ENCODE measurements at places on chromosomes 7 and 10. TPM values are rescaled to one million over a fixed set of nuclear protein-coding genes. Genes with fewer than 3 reads are reported as not detected.

- no peak for DNase-seq
Observed at GRCh38 chr7:77454802-77455201, 38.7 kb upstream of the GSAP start.

The TSPAN33 gene
- total RNA-seq: 35.6 TPM

The STX1A gene
- total RNA-seq: 30.7 TPM

DNA sequence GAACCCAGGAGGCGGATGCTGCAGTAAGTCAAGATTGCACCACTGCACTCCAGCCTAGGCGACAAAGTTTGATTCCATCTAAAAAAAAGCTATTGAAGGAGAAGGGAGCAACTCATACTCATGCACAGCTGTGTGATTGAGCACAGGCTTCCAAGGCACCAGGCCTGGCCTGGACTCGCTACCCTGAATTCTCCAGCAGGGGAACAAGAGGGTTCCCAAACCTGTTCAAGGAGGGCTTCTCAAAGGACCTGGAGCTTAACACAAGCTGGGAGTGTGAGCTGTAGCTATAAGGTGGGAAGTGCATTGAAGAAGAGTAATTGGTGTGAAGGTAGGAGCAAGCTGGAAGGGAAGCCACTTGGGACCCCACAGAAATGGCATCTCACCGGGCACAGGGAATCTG lies 15.1 kb upstream of the DDIT4 start:
- DNase-seq: peak; percentile 72

GRCh38 chr7:130387628-130388403 lies 7.5 kb downstream of the CPA1 start:
- no peak for DNase-seq

GRCh38 chr7:91263384-91264045 lies 718 bp upstream of the FZD1 start:
- peak; percentile 71 for DNase-seq

DNA sequence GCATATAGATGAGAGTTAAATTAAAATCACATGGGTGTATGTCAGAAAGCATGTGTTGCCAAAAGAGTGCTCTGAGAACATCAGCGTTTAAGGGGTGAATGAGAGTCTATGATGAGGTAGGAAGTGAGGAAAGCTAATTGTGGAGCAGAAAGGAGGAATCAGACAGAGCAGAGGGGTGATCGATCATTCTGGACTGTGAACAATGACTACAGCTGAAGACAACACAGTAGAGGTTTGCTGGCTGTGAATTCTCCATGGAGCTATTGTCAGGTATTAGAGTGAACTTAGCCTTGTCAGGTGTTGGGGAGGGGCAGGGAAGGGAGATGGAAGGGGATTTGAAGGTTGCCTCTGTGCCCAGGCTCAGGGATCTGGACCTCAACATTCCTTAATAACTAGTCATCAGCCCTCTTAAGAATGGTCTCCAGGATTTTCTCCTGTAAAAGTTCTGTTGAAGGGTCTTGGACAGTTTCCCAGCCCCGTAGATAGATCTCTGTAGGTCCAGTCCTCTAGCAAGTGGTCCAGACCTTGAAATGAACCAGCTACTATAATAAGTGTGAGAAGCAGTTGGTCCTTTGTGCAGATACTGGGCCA lies 57.1 kb downstream of the KIF5B start:
- DNase-seq: no peak

GRCh38 chr7:31858055-31858454 lies 171.0 kb downstream of the PPP1R17 start:
- no peak for DNase-seq

- no peak for DNase-seq
Observed at GRCh38 chr7:91537260-91538152, 273.3 kb downstream of the FZD1 start.

DNA sequence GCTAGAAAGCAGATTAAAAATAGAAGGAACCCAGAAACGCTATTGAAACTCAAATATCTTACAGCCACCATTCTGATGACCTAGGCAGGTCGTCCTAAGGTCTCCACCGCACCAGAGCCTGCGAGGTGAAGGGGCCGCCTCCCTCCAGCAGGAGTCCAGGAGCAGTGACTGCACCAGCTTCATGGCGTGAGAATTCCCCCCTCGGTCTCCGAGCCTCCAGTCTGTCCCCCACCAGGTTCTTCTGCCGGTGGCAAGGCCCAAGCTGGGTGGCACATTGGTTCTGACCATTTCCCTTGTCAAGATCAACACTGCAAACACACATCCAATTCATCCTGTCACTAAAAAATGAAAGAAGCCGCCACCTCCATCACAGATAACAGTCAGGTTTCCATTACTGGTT lies 98.7 kb downstream of the DIP2C start:
- no peak for DNase-seq

The UCN3 gene
- total RNA-seq: not detected

- no peak for DNase-seq
Observed at GRCh38 chr10:1665681-1666080, 71.6 kb downstream of the ADARB2 start.

- no peak for DNase-seq
Observed at GRCh38 chr7:1307828-1308227, 75.2 kb downstream of the UNCX start.

- peak; percentile 77 for DNase-seq
Observed at GRCh38 chr10:61897671-61898434, 3.6 kb upstream of the ARID5B start.

The CDK6 gene
- 45.1 TPM for total RNA-seq

- peak; percentile 67 for DNase-seq
Observed at GRCh38 chr7:6346581-6346980, 74.2 kb upstream of the CYTH3 start.

DNA sequence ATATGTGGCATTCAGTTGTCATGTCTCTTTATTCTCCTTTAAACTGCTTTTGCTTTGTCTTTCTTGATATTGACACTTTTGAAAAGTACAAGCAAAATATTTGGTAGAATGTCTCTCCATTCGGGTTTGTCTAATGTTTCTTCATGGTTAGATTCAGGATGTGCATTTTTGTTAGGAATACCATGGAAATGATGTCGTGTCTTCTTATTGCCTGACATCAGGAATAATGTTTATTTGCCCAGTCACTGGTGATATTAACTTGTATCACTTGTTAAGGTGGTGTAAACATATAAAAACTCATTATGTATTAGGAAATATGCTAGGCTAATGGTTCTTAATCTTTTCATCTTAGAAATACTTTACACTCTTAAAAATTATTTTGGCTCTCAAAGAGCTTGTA lies 43.4 kb downstream of the CDK1 start:
- DNase-seq: no peak

- DNase-seq: no peak
Observed at GRCh38 chr7:45625067-45625466, 50.9 kb downstream of the ADCY1 start.

The SEC61G gene
- total RNA-seq: 313 TPM

DNA sequence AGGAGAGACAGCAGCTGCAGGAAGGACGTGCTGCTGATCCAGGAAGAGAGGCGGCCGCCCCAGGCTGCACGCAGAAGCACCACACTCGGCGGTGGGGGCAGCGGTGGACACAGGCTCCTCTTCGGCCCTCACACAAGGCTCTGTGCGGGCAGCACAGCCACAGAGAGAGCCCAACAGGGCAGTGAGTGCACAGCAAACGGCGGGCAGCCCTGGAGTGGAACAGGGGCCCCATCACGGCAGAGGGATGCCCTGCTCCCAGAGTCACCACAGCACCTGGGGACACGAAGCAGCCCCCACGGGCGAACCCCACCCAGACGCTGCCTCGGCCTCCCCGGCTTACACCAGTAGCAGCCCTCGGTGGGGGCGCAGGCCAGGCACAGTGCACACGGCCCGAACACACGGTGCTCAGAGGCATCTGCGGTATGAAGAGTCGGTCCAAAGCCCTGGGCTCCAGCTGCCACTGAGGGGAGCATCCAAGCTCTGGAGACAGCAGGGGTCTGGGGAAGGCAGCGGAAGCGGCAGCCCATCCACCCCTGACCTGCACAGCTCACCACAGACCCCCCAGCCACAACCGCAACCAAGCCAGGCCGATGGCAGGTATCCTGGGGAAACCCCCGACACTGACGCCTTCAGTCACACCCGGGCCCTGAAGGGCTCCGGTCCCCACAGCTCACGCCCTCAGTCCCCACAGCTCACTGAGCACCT lies 16.8 kb downstream of the NUDT1 start:
- no peak for DNase-seq

- no peak for DNase-seq
Observed at GRCh38 chr7:27249724-27250556, 7.3 kb downstream of the EVX1 start.

- no peak for DNase-seq
Observed at GRCh38 chr10:72259491-72260238, 14.1 kb upstream of the DDIT4 start.

The AASS gene
- total RNA-seq: 36.7 TPM

The PIK3CG gene
- 0.11 TPM for total RNA-seq

GRCh38 chr7:64509583-64509982 lies 53.3 kb downstream of the ZNF680 start:
- no peak for DNase-seq

DNA sequence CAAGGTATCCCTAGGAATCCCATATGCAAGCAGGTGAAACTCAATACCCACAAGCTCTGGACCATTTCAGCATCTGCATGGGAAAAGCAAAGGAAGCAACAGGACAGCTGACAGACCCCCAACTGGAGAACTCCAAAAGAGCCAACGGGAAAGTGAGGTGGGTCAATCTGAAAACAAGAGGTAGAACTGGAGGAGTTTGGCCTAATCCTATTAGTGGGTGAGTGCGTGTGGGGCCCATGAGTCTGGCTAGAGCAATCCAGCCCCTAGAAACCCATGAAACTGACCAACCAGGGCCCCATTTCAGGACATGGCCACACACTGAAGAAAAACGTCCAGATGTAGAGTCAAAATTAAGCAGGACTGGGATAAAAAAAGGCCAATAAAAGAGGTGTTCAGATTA lies 26.6 kb upstream of the WNT8B start:
- peak; percentile 43 for DNase-seq

DNA sequence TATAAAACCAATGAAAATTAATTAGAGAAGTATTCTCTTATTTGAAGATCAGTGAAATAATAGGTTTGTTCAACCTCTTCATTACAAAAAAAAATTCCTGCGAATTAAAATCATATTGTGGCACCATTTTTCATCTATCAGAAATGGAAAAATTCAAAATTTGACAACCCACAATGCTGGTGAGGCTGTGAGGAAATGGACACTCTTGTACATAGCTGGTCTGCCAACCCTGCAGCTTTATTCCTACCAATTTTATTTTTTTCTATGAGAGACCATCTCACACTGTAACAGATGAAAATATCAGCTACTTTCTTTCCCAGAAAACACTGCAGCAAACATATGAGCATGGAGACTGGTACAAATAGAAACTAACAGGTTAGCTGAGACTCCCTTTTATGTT lies 208.8 kb upstream of the SEMA3E start:
- no peak for DNase-seq

DNA sequence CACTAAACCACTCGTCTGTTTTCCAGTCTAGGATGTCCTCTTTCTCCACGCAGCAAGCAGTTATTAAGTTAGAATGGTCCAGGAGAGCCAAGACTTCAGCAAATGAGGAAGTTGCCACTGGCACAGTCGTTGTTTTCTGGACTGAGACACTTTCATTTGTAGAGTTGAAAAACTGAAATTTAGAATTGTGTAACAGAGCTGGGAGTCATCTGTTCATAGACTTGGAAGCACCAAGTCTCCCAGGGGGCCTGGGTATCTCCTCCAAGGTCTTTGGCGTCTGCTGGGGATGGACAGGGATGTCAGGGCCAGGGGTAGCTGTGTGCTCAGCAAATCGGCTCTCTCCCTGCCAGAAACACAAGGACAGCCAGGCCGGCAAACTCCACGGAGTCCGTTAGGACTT lies 208.4 kb downstream of the FANK1 start:
- DNase-seq: peak; percentile 4

DNA sequence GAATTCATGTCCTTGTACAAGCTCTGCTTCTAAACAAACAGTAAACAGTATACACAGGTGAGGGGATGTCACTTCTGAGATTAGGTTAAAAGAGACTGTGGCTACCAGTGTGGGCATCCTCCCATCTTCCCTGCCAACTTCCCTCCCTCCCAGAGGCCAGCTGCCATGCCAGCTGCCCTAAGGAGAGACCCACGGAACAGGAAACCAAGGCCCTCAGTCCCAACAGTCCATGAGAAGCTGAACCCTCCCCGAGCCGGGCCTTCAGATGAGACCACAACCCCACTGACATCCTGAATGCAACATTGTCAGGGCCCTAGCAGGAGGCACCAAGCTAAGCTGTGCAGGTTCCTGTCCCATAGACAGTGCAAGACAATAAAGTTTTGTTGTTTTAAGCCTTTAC lies 106.1 kb downstream of the CTBP2 start:
- DNase-seq: no peak

GRCh38 chr7:4017081-4017480 lies 665.0 kb upstream of the FOXK1 start:
- DNase-seq: peak; percentile 27

- DNase-seq: no peak
Observed at GRCh38 chr7:98137826-98138151, 31.1 kb downstream of the LMTK2 start.

The SEMA3D gene
- 7.4 TPM for total RNA-seq

GRCh38 chr10:107718864-107719263 lies 554.4 kb upstream of the SORCS1 start:
- DNase-seq: no peak

DNA sequence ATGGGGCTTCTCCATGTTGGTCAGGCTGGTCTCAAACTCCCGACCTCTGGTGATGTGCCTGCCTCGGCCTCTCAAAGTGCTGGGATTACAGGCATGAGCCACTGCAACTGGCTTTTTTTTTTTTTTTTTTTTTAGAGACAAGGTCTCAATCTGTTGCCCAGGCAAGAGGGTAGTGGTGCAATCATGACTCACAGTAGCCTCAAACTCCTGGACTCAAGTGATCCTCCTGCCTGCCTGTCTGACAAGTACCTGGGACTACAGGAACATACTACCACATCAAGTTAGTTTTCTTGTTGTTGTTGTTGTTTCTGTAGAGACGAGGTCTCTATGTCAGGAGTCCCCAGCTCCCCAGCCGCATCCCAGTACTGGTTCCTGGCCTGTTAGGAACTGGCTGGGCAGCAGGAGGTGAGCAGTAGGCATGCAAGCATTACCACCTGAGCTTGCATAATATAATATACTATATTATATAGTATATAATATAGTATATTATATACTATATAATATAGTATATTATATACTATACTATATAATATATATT lies 55.7 kb downstream of the TPK1 start:
- no peak for DNase-seq

The PAX4 gene
- total RNA-seq: not detected

DNA sequence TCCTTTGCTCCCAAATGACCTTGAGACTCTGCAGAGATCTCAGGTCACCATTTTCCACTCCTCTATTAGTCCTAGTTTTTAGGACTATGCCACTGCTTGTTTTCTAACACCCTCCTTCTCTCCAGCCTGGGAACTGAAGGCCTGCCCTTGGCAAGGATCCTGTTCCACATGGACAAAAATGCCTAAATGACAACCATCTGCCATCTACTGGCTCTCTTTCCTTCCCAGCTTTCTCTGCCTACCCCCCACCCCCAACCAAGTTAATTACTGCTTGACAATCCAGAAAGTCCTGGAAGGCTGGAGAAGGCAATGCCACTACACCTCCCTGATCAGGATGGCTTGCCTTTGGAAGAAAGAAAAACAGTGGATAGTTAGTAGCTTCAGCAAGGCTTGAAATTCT lies 44.8 kb upstream of the SP8 start:
- peak; percentile 50 for DNase-seq

The AQP1 gene
- total RNA-seq: 0.26 TPM

The CLCN1 gene
- not detected for total RNA-seq
